ENCODE measurements at places on chromosomes 13 and 19. TPM values are rescaled to one million over a fixed set of nuclear protein-coding genes. Genes with fewer than 3 reads are reported as not detected.

GRCh38 chr13:40336228-40337221, 329.9 kb downstream of the FOXO1 start:
- no peak for DNase-seq

Gene FGF21
- not detected for total RNA-seq

GRCh38 chr13:66659286-66659685, 570.9 kb downstream of the PCDH9 start:
- no peak for DNase-seq

DNA sequence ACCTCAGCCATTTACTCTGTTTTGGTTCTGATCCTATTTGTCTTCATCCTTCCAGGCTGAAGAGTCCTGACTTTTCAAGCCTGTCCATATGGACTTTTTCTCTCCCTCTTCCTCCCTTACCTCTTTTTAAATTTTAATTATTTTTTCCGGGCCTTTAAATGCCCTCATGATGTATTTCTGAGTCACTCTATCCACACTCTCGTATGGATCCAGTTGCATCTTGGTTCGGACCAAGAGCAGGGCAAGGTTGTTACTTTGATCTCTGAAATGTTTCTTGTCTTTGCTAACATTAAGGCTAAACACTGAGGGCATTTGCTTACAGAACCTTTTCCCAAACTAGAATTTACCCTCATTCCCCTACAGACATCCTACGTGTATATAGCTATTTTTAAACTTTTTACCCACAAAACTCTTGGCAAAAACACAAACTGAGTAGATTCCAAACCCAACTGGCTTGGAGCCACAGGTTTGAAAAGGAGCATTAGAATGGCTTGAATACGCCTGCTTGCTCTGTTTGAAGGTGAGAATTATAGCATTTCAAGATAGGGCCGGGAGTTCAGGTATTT, 47.4 kb upstream of the SERPINE3 start:
- no peak for DNase-seq

GRCh38 chr19:50567052-50567841, 988 bp downstream of the LRRC4B start:
- DNase-seq: no peak

DNA sequence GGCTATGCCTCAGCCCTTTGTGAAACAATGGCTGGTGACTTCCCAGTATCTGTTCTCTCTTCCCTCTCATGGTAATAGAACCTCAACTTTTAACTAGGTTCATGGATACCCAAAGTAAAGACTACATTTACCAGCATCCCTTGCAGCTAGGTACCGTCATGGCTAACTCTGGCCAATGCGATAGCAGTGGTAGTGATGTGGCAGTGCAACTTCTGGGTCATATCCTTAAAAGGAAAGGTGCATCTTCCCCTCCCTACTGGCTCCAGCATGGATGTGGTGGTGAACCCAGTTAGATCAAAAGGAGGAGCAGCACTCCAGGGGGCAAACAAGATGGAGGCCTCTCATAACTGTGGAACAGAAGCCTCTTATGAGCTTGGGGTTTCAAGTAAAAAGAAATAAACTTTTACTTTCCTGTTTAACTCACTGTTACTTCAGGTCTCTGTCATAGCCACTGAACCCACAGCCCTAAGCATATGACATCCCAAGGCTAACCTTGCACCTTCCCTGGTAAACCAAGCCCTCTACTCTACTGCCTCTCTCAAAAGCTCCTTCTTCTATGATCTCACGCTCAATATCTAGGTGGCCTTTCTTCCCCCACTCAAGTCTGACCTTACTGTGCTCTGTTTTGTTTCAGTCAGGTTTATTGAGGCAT, 104.4 kb downstream of the DOCK9 start:
- no peak for DNase-seq

Gene DNAJC15
- 8.2 TPM for total RNA-seq

GRCh38 chr19:13849991-13850909, 26.7 kb upstream of the NANOS3 start:
- no peak for DNase-seq

DNA sequence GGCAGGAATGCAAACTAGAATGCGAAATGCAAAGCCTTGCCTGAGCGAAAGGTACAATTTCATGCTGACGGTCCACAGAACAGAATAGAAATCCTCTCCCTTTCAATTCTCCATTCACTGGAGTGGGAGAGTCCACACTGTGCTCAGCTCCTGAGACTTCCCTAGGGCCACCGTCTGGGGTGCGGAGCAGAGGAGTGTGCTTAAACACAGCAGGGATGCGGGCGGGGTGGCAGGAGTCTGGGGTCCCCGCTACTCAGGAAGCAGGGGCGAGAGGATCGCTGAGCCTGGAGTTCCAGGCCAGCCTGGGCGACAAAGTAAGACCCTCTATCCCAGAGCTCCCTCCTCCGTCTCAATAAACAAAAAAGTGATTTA, 552 bp upstream of the ZNF816 start:
- no peak for DNase-seq
